ENCODE measurements at places on chromosomes 12 and 14. TPM values are rescaled to one million over a fixed set of nuclear protein-coding genes. Genes with fewer than 3 reads are reported as not detected.

TSHR gene
- 0.16 TPM for total RNA-seq

ACOT6 gene
- 0.63 TPM for total RNA-seq

DPY19L2 gene
- 15.6 TPM for total RNA-seq

ANO2 gene
- total RNA-seq, result 160 TPM

TSPAN19 gene
- 3.7 TPM for total RNA-seq

MVK gene
- total RNA-seq, result 27.3 TPM

KRT73 gene
- not detected for total RNA-seq

HOXC13 gene
- total RNA-seq, result 0.63 TPM

GLI1 gene
- total RNA-seq, result 0.66 TPM

NRL gene
- total RNA-seq, result 2.6 TPM

C14orf132 gene
- 140 TPM for total RNA-seq

POMT2 gene
- total RNA-seq, result 26.4 TPM

STAC3 gene
- 2.1 TPM for total RNA-seq

IAPP gene
- total RNA-seq, result 0.49 TPM

A2M gene
- 0.50 TPM for total RNA-seq

BDKRB2 gene
- 322 TPM for total RNA-seq

RNASE3 gene
- total RNA-seq, result not detected

TTC6 gene
- 0.09 TPM for total RNA-seq

SYNJ2BP gene
- total RNA-seq, result 15.3 TPM

CDCA4 gene
- 5.7 TPM for total RNA-seq

PRPF40B gene
- total RNA-seq, result 26.9 TPM

RFX4 gene
- total RNA-seq, result 0.49 TPM

RD3L gene
- not detected for total RNA-seq

CMKLR1 gene
- total RNA-seq, result 7.8 TPM

PPP1R13B gene
- 6.5 TPM for total RNA-seq

RNFT2 gene
- total RNA-seq, result 36.8 TPM

MGP gene
- 26.8 TPM for total RNA-seq

SLC25A47 gene
- total RNA-seq, result 0.54 TPM

POTEM gene
- not detected for total RNA-seq

PROX2 gene
- 2.7 TPM for total RNA-seq

GALNT9 gene
- total RNA-seq, result 1.4 TPM

CLEC2B gene
- total RNA-seq, result 0.47 TPM

KRT5 gene
- 2.4 TPM for total RNA-seq
